Activated T-cell treated with anti-CD3 and anti-CD28 coated beads for 4 hours (primary cell): ENCODE measurements at places on chromosomes 13 and 19.

GRCh38 chr19:11337080-11337479, 2.4 kb downstream of the RAB3D start:
- no peak for DNase-seq

DNA sequence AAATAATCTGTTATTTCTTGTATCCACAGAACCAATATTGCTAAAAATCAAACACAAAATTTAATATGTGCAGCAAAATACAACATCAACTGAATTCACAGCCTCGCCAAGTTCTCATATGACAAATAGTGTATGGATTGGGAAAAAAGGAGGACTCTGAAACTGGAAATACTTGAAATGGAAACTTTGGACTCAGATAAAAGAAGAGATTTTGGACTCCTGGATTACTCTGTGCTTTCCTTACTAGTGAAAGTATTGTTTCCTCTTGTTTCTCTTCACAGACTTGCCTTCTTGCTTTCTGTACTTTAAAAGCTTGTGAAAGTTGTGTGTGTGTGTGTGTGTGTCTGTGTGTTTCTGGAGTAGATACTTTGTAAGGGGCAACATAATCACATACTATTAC, 1596.3 kb downstream of the PCDH9 start:
- no peak for DNase-seq

- no peak for DNase-seq
These were observed 704.7 kb downstream of the DIAPH3 start for GRCh38 chr13:59458908-59459579.

DNA sequence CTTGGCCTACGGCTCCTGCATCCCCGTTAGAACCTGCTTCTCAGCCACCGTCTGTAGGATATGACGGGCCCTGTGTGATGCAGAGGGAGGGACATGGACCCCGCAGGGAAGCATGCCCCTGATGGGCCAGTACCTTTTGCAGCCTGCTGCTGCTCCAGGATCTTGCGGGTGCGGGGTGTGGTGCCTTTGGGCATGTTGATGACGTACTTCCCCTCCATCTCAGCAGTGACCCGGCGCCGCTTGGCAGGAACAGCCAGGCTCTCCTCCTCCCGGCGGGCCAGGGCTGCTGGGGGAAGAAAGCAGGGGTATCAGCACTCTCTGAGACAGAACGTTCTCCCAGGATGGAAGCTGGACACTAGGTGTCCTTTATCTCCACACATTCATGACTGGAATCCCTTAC, 22.0 kb downstream of the C19orf47 start:
- DNase-seq: no peak

GRCh38 chr13:43647471-43647870, 139.3 kb downstream of the ENOX1 start:
- no peak for DNase-seq

DNA sequence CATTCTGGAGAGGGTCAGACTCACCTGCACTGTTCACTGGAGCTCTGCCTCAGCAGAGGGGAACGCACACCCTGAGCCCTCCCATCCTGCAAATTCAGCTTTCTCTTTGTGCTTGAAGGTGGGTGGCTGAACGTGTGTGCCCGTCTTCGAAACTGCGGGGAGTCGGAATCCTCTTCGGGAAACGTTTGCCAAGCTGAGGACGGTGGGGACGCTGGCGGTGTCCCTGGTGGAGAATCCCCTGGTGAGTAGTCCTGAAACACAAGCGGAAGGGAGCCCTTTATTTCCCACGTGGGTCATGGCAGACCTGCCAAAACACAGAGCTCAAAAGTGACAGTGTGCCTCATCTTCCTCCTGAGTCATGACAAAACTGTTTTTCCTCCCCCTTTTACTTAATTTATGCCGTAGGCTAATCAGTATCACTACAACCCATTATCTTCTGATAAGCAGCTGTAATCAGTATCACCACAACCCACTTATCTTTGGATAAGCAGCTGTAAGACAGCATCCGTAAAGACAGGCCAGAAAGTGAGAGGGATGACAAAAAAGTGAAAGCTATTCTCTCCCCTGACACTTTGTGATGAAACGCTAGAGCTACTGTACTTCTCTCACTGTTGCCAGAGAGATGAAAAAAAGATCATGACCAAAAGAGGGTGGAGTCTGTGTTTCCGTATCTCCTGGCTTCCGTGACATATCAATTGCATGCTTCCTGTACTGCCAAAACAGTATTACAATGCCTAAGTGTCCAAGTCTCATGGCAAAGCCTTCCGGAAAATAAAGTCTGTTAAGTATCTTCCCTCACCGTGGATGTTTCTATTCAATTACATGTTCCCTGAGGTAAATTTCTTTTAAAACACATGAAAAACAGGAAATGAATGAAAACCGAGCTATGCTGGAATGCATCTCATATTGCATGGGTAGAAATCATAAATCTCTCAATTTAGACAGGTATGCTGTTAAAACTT, 155.5 kb downstream of the TBC1D4 start:
- DNase-seq: peak; percentile 22

GRCh38 chr13:20426766-20427448, 98.8 kb downstream of the CRYL1 start:
- DNase-seq: no peak

- DNase-seq: no peak
These were observed 362.1 kb downstream of the FOXO1 start for GRCh38 chr13:40304391-40304790.

DNA sequence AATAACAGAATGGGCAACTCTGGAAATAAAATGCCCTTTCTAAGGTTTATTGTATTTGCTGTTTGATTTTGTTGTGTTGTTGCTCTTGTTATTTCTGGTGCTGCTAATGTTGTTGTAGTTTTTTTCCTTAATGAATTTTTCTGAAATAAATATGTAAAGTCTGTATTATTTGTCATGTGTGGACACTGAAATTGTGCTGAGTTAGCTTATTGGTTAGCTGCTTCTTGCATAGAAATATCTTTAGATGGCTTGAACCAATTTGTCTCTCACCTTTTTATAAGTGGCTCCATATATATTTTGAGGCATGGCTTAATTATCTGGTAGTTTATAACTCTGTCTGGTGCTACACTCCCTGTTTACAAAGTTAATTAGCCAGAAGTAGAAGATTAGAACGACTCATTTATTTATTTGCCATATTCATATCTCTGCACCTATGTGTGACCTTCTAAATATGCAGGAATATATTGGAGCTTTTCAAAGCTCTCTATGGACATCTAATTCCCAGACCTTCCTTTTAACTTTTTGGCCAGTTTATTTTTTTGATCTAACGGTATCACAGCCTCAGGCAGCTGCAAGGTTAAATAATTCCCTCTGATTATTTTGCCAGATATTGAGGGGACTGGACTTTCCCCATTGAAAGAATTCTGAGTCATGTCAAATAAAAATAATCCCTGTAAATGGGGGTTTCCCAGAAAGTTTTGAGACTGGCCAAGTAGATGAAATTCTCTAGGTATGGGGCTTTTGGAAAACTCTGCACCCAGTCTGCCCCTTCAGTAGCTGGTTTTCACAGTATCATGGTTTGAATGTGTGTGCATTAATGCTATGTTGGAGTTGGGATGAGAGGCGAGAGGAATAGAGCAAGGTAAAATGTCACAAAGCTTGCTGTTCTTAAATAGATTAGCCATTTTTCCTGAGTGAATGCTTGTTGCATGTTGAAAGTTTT, 1331.7 kb upstream of the MIR17HG start:
- no peak for DNase-seq

- DNase-seq: no peak
These were observed 151.1 kb upstream of the TSHZ3 start for GRCh38 chr19:31500197-31500830.

DNA sequence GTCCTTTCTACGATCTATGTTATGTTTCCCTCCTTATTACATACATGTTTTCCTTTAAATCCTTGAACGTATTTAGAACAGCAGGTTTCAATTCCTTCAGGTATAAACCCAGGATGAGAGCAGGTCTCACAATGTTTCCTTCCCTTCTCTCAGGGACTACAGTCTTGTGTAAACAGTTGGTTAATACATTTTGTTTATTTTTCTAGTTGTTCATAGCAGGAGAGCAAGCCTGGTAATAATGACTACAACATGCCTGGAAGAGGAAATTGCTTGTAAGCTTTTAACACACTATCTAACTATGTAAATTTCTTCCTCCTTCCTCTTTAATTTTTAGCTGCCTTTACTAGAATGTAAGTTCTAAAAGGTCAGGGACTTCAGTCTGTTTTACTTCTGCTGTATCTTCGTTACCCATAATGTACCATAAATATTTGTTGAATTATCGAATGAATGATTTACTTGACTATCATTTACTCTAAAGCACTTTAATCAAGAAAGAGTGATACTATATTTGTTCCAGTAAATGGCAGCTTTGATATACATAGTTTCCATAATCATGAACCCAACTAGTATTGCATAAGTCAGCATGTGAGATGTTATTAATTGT, 28.9 kb upstream of the TNFRSF19 start:
- DNase-seq: no peak
